ENCODE measurements at places on chromosomes 16 and 17.

- DNase-seq = no peak
Measured at GRCh38 chr17:1959871-1960544, 65.1 kb downstream of the RTN4RL1 start.

- DNase-seq = peak; percentile 50
Measured at GRCh38 chr16:8962393-8963009, 1.2 kb downstream of the USP7 start.

GRCh38 chr16:10640934-10641333 lies 53.8 kb downstream of the TEKT5 start:
- no peak for DNase-seq

GRCh38 chr17:10681866-10682446 lies 15.4 kb downstream of the SCO1 start:
- no peak for DNase-seq
